ENCODE measurements at places on chromosomes 1 and 21.

DNA sequence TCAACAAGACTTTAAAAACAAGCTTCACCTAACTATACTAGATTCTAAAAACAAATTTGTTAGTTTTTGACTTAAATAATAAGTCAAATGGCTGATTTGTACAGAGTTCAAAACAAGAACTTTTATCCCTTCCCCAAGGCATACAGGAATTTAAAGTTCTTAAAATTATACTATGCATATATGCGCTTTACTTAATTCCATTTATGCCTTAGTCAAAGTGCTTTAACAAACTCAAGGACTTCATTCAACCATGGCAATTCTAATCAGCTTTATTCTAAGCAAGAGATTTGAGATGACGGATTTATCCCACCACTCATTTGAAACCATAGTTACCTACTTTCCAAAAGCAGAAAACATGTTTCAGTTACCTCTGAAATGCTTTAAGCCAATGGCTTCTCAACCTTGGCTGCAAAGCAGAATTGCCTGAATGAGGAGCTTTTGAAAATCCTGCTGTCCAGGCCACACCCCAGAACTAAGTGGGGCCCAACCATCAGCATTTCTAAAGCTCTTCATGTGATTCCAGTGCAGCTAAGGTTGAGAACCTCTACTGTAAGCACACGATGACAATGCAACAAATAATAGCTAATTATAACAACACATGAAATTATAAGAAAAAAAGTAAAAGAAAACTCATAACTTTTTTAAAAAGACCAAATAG, 44.6 kb downstream of the TTLL7 start:
- no peak for DNase-seq

DNA sequence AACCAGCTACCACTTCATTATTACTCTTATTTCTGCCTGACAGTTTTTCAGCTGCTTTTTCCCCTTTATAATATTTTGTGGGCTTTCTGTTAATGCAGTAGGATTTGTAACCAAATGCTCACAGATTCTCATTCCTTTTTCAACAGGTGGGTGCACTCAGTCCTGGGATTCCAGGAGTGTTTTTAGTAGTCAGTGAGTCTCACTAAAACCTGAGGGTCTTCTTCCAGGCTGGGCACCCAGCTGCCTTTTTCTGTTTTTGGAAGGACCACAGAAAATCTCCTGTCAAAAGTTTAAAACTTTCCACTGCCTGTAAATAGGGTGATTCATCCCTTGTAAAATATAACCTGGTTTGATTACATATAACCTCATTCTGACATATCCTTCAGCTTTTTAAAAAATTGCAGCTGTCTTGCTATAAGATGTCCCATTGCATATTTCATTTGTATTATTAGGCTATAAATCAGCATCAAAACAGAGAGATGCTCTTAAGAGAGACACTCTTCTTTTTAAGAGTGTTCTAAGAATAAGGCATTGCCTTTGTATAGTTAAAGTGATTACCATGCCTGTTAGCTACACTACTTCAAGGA, 16.8 kb upstream of the CEP350 start:
- peak; percentile 19 for DNase-seq

DNA sequence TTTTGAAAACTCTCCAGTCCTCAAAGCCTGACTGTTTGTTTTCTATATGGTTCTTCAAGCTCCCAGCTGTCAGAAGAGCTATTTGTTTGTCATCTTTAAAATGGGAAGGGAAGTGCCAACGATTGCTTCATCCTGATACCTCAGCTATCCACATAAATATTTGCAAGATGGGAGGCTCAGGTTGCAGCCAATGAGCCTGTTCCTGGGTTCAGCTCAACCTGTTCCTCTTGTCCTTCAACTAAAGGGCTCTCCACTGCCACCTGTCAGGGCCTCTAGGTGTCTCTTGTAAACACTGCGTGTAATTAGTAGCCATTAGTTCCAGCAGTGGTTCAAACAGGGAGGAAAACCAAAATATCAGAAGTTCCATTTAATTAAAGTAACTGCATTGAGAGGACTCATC, 445.1 kb downstream of the AJAP1 start:
- no peak for DNase-seq

DNA sequence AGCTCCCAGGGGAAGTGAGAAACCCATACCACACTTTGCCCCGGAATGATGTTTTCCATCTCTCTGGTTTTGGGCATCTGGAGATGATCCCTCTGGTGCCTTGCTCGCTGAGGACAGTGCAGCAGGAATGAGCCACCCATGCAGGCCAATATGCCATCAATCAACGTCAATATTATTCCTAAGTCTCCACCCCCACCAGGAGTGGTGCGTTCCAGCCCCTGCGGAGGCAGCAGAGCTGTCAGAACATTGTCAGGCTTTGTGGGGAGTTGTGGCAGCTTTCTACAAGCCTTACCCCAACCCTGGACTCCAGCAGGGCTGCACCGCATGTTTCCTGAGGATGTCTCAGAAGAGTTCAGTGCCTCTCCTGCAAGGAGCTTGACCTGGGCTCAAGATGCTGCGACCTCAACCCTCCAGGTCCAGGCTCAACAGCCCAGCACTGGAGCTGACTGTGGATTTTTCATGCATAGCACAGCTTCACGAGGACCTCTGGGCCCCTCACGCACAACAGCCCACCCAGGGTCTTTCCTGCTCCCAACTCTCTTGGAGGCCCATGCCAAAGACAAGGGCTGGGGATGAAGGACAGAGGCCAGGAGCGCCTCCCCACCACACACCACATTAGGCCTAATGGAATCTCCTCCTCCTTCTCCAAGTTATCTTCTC, 67.5 kb downstream of the PSMG1 start:
- no peak for DNase-seq

- DNase-seq: no peak
Observed at GRCh38 chr1:181116819-181117390, 28.4 kb downstream of the IER5 start.

GRCh38 chr1:27444632-27445031, 45.3 kb downstream of the WASF2 start:
- no peak for DNase-seq

DNA sequence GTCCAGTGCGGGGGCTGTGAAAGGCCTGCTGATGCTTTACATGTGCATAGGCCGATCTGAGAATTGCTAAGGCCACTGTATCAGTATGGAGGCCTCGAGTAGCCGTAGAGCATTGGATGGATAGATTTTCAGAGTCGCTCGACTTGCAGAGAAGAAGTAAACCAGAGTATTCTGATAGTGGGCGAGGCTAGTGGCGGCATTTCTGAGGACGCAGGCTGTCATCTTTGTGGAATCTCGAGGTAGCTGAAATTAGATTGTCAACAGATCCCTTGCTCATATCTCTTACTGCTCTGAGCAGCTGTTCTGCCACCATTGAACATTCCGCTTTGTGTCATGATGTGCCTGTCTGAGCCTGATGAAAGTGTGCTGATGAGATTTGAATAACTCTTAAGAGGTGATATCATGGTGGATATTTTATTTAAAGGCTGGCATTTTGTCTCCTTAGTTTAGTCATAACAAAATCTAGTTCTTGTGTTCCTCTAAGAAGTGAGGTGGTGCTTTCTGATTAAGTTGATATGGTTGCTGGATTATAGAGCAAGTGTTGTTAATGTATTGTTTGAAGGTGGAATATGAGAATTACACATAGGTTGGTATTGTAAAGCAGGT, 1.5 kb downstream of the KIF1B start:
- peak; percentile 54 for DNase-seq

DNA sequence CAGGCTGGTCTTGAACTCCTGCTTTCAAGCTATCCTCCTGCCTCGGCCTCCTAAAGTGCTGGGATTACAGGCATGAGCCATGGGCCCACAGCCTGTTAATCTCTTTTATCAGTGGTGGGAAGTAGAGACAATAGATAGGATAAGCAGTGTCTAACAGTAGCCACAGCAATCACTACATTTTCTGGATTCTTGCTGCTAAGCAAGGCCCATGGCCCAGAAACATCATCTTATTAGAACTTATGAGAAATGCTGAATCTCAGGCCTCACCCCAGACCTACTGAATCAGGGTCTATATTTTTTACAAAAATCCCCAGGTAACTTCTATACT, 29.7 kb downstream of the IGFN1 start:
- no peak for DNase-seq

GRCh38 chr21:28781602-28782276, 210.9 kb downstream of the LTN1 start:
- peak; percentile 52 for DNase-seq

DNA sequence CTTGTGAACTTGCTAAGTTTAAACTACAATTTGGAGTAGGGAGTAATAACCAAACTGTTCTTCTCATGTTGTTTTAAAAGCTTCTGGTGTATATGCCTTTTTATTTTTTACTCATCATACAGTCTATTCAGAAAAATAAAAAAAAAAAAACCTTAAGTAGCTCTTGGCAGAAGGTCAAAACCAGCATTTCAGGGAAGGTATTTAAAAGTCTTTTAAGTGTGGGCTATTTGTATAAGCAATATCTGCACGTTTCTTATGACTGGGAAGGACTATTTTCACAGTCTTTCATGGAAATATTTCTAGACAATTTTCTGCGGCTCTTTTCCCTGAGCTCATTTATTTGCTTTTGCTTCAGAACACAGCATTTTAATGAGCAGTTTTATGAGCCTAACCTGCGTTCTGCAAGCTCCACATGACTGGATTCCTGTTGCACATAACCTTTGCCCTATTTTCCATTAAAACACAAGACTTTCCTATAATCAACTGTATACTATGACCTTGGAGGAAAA, 60.9 kb upstream of the C1orf105 start:
- DNase-seq: no peak

GRCh38 chr1:222331765-222332164, 216.1 kb downstream of the HHIPL2 start:
- DNase-seq: no peak

DNA sequence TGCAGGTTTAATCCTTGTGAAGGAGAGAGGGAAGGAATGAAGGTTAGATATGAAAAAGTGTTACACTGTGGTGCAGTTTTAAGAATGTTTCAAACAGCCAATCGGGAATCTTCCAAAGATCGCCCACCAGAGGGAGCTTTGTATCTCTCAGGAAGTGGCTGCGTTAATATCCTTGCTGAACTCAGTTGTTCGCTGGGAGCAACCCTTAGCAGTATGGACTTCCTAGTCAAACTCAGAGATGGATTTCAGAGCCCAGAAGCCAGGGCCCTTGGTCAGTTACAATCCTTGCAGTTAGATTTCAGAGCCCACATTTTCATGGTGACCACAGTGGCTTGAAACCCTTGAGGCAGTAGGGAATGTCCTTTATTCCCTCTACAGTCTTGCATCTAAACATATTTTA, 136.2 kb downstream of the NTNG1 start:
- peak; percentile 13 for DNase-seq

DNA sequence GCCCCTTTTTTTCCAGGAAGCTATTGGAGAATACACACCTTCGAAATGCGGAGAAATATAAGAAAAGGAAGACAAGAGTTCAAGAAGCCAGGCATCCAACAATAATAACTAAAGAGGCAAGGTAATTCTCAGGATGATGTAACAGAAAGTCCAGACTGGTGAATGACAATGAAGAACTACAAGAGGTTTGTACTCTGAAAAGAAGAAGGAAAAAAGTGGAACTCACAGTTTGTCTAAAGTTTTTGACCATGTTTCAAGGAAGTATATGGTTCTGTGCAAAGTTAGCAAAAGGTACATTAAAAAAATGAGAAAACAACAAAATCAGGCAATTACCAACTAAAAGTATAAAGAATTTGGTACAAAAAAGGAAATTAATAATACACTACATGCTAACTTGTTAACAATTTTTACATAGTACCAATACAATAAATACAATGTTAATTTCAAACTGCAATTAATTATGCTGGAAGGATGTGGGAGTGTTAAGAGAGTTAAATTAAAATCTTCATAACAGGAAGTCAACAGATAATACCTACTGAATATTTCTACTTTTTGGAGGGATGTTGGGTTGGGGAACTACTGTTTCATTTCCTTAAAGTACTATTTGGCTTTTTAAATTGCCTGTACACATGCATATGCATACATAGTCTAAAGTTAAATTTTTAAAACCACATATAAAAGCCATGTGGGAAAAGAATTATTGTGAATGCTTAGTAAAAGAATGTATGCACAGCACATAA, 12.9 kb upstream of the CD55 start:
- DNase-seq: no peak

DNA sequence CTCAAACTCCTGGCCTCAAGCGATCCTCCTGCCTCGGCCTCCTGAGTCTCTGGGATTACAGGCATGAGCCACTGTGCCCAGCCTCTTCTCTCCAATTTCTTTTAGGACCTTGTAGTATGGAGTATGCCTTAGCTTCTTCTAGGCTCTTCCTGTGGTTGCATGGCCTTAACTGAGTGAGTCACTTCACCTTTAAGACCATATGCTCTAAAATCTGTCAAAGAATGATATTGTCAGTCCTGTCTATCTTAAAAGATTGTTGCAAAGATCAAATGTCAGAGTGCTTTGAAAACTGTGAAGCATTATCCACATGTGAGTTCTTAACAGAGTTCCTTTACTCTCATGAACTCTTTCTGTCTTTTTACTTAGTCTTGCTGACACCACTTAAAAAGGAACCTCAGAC, 37.2 kb downstream of the ATP2B4 start:
- peak; percentile 62 for DNase-seq

GRCh38 chr1:232586679-232587078, 43.3 kb downstream of the SIPA1L2 start:
- no peak for DNase-seq

GRCh38 chr21:37758982-37759381, 157.3 kb downstream of the KCNJ6 start:
- DNase-seq: peak; percentile 49

DNA sequence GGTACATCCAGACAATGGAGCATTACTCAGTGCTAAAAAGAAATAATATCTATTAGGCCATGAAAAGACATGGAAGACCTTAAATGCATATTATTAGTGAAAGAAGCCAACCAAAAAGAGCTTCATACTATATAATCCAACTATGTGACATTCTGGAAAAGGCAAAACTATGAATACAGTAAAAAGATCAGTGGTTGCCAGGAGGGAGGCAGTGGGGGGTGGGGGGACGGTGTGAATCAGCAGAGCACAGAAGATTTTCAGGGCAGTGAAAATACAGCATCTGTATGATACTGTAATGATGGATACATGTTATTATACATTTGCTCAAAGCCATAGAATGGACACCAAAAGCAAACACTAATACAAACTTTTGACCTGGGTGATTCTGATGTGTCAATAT, 339.4 kb upstream of the SNX7 start:
- no peak for DNase-seq

- no peak for DNase-seq
Observed at GRCh38 chr1:229859026-229859425, 208.0 kb upstream of the GALNT2 start.

DNA sequence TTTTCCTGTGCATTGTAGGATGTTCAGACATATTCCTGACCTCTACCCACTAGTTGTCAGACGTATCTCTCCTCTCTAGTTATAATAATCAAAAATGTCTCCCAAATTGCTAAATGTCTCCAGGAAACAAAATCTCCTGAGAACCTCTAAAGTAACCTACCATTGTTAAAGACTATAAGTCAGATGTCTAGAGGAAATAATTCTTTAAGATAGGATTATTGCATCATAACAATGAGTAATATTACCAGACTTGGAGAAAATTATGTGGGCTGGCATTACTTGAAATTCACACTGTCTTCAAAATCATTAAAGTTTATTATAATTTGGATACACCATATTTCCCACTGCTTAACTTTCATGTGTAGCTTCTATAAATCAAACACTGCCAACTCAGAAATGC, 643.0 kb upstream of the ADGRL2 start:
- peak; percentile 35 for DNase-seq
